ENCODE measurements at places on chromosomes 4 and X. TPM values are rescaled to one million over a fixed set of nuclear protein-coding genes. Genes with fewer than 3 reads are reported as not detected.

- DNase-seq = no peak
Measured at GRCh38 chrX:49242545-49243066, 7.3 kb downstream of the CCDC22 start.

DNA sequence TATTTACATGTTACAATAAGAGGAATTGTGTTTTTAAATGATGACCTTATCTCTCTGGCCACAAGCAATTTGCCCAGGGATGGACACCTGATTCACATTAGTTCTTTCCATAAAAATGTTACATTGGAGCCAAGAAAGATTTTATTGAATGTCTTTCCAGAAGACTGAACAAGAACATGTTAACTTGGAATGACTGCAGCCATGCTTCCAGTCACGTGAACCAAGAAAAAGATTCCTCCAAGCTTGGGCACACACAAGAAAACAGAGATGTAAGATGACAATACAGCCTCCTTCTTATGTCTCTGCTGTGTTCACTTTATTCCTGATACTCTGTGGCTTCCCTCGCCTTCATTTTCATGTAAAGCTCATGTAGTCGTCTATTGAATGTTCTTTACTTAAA is 737.6 kb downstream of the TRIML1 start:
- DNase-seq = no peak

- no peak for DNase-seq
Measured at GRCh38 chr4:38681281-38681991, 17.4 kb downstream of the KLF3 start.

DNA sequence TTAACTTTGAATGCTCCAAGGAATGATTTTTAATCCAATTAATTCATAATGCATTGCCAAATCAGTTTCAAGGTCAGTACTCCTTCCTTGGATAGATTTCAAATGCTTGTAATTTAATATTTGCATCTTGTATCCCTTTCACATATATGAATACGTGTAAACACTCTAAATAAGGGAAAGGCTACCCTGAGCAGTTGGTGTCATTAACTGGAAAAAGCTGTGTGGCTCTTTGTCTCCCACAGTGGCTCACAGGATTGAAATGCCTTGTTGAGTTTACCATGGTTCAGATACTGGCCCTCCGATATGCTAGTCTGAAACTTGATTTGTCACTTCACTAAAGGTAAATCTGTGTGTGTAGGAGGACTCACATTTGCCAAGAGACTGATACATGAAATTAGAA is 16.7 kb upstream of the ACOT9 start:
- no peak for DNase-seq

DNA sequence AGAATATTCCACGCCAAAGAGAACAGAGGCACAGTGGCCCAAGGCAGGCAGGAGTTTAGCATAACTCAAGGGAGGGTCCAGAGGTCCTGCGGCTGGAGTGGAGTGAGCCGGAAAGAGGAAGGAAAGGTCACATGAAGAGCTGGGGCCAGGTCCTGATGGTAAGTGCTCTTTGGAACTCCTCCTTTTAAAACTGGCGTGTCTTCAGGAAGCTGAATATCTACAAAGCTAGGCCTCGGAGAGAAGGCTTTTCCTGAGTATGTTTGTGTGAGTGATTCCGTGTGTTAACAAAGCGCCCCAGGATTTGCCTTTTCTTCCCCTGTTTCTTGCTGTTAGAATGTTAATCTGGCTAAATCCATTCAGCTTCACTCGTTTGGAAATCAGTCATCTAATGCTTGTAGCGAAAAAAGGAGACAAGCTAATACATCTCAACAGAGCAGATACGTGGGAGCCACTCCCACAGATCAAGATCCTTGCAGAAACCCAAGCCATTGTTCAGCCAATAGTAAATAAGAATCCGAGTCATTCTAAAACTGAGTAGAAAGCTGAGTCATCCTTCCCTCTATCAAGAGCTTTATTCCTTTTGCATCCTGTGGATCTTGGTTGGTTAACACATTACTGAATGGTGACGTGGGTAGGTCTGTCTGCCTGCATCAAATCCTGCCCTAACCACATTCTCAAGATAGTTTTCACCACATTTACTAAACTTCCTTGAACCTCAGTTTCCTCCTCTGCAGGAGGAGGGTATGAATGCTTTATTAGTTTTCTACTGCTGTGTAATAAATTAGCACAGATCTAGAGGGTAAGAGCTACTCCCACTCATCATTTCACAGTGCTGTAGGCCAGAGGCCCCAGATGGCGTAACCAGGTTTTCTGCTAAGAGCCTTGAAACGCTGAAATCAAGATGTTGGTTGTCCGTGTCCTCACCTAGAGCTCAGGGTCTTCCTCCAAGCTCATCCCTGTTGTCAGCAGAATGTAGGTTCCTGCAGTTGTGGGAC is 43.2 kb upstream of the RBM47 start:
- no peak for DNase-seq

DNA sequence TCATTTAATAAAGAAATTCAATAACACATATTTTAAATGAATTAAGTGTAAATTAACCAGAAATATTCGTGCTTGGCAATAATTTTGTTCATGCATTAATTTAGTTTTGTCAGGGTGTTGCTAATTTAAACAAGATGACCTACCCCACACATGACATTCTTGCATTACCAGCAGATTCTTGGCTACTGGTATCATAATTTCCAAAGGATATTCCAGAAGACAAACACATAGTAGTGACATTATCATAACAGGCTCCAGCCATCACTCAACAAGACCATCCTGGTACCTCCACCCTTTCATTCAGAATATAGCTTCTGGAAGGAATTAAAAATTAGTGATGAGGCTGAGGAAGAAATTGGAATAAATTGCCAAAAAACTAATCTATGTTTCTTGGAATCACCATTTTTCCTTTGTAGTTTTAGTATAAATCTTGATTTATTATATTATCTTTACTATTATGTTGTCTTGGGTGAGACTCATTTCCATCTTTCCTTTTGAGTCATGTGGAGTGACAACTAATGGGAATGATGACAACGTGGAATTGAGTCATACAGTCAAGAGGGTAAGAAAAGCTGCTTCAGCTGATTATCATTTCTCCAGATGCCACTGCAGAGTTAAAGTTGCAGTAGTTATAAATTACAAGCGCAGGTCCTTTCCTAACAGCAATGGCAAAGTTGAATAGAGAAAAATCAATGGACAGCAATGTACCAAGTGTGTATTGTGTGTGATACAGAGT is 30.9 kb upstream of the HHIP start:
- no peak for DNase-seq

GRCh38 chr4:150136481-150136880 is 58.2 kb downstream of the DCLK2 start:
- DNase-seq = no peak

GRCh38 chrX:49175435-49176274 is 4.0 kb downstream of the PLP2 start:
- DNase-seq = no peak

GRCh38 chr4:77158487-77158861 is 1.5 kb downstream of the CCNG2 start:
- DNase-seq = no peak

DNA sequence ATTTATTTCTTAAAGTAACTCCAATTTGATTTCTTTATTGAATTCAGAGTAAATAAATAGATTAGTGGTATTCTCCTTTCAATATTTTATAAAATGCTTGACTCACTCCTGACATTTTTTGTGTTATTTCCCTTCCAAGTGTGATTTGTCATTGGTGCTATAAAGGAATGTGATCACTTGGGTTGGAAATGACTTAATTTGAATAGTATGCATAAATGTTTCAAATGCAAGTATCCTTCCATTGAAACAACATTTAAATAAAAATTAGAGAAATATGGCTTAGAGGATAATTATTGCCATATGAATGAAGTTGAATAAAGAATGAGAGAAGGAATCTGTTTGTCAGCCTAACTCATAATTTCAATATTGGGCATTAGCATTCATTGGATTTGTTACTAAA is 182.7 kb downstream of the PABPC4L start:
- DNase-seq = no peak

- DNase-seq = no peak
Measured at GRCh38 chr4:147607471-147607870, 9.7 kb upstream of the TMEM184C start.

DNA sequence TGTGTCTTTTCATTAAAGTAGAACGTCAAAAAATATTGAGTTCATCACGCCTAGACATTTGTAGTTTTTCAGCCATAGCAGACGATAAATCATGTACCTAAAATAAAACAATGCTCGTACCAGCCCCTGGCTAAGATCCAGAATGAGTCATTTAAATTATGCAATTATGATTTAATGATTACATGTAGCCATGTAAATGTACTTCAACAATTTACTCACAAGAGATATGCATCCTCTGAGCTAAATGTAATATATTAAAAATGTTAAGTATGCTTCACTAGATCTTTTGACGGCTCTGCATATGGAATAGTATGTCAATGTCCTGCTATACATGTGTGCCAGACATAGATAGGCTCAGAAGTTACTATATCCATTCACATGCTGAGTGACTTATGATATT is 1077.8 kb downstream of the ARAP2 start:
- no peak for DNase-seq

- DNase-seq = no peak
Measured at GRCh38 chr4:11467931-11468330, 39.2 kb upstream of the HS3ST1 start.

POLN gene
- total RNA-seq = 3.8 TPM

RCHY1 gene
- 41.8 TPM for total RNA-seq

FABP2 gene
- 0.14 TPM for total RNA-seq

SMIM31 gene
- total RNA-seq = not detected

PLP2 gene
- total RNA-seq = 6.4 TPM
